ENCODE measurements at places on chromosomes 2 and 18.

- H3K4me3 ChIP-seq = peak overlapping the region; percentile 91
- H3K36me3 ChIP-seq = no peaks in the 10 kb centered on the region
- DNase-seq = no peak
- H3K4me1 ChIP-seq = peaks cover 41% of the 10 kb centered on the region
- H3K27me3 ChIP-seq = no peaks in the 10 kb centered on the region
These were observed 99.3 kb downstream of the SPTBN1 start for GRCh38 chr2:54555318-54555837.

GRCh38 chr2:144935736-144936135 lies 415.8 kb upstream of the ZEB2 start:
- H3K27me3 ChIP-seq = no peaks in the 10 kb centered on the region
- H3K36me3 ChIP-seq = no peaks in the 10 kb centered on the region
- H3K4me3 ChIP-seq = no peak overlapping the region
- peaks cover 3% of the 10 kb centered on the region for H3K4me1 ChIP-seq
- no peak overlapping the region for H3K27ac ChIP-seq
- no peak for DNase-seq

GRCh38 chr2:215540658-215541057 lies 104.8 kb upstream of the FN1 start:
- no peaks in the 10 kb centered on the region for H3K36me3 ChIP-seq
- DNase-seq = no peak
- no peak overlapping the region for H3K4me3 ChIP-seq
- H3K4me1 ChIP-seq = no peaks in the 10 kb centered on the region
- no peaks in the 10 kb centered on the region for H3K27me3 ChIP-seq

DNA sequence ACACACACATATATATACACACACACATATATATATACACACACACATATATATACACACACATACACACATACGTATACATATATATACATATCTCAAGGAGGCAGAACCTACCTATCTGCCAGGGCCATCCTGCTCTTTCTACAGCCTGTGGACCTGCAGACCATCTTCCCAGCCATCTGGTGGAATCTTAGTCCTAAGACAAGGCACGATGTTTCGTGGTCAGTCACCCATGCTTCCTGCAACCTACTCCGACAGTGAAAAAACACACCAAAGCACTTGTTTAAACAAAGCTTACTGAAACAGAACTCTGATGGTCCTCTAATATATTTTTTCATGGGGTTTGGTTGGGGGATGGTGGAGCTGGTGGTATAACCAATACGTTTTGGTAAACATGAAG lies 164.2 kb upstream of the ZNF521 start:
- H3K27me3 ChIP-seq = no peaks in the 10 kb centered on the region
- no peak overlapping the region for H3K4me3 ChIP-seq
- H3K27ac ChIP-seq = no peak overlapping the region
- H3K36me3 ChIP-seq = no peaks in the 10 kb centered on the region
- no peak for DNase-seq

Measured in kidney (tissue), 22 donors.